ENCODE measurements at places on chromosomes 12 and 14.

- H3K4me1 ChIP-seq: peaks cover 24% of the 10 kb centered on the region
- no peak for DNase-seq
- no peak overlapping the region for H3K27ac ChIP-seq
- no peak overlapping the region for H3K4me3 ChIP-seq
- no peaks in the 10 kb centered on the region for H3K36me3 ChIP-seq
These were observed 40.6 kb upstream of the CDKN3 start for GRCh38 chr14:54356172-54356571.

- H3K4me1 ChIP-seq: no peaks in the 10 kb centered on the region
- no peak overlapping the region for H3K4me3 ChIP-seq
- H3K36me3 ChIP-seq: no peaks in the 10 kb centered on the region
- H3K27ac ChIP-seq: no peak overlapping the region
- DNase-seq: peak; percentile 41
These were observed 7.7 kb upstream of the TMEM132D start for GRCh38 chr12:129911428-129912049.

GRCh38 chr14:99982537-99983250, 82.5 kb upstream of the EVL start:
- H3K4me1 ChIP-seq: no peaks in the 10 kb centered on the region
- DNase-seq: peak; percentile 67
- no peaks in the 10 kb centered on the region for H3K36me3 ChIP-seq
- no peaks in the 10 kb centered on the region for H3K27me3 ChIP-seq
- H3K4me3 ChIP-seq: no peak overlapping the region

GRCh38 chr14:73208390-73208789, 28.9 kb upstream of the PAPLN start:
- H3K27me3 ChIP-seq: no peaks in the 10 kb centered on the region
- no peak overlapping the region for H3K4me3 ChIP-seq
- no peak for DNase-seq
- H3K4me1 ChIP-seq: no peaks in the 10 kb centered on the region
